ENCODE measurements at places on chromosomes 3 and 15. TPM values are rescaled to one million over a fixed set of nuclear protein-coding genes. Genes with fewer than 3 reads are reported as not detected.

Gene ITIH1
- total RNA-seq: not detected

Gene CCDC50
- total RNA-seq: 83.7 TPM

Gene ZNF280D
- 175 TPM for total RNA-seq

Gene FRMD4B
- 39.1 TPM for total RNA-seq

Gene CX3CR1
- 5.6 TPM for total RNA-seq

Gene CHCHD6
- 5.4 TPM for total RNA-seq

Gene THBS1
- 462 TPM for total RNA-seq
